T-helper 17 cell (primary cell): ENCODE measurements at places on chromosomes 6 and 20.

DNA sequence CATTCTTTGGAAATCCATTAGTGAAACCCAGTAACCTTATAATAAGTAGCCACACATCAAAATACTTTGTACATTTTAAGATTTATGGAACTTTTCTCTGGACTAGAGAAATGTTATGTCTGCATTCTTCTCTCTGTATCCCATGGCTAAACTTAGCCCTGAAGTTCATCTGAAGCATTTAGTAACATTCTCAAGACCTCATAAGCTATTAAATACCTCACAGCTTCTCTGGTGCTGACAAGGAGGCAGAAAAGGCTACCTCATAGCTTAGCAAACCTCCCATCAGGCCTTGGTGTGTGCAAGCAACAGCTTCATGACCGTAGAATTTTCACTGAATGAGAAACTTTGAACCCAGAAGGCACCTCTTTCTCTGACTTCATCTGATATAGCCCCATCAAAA lies 38.9 kb upstream of the HDGFL1 start:
- no peaks in the 10 kb centered on the region for H3K4me1 ChIP-seq
- H3K4me3 ChIP-seq = no peak overlapping the region
- no peaks in the 10 kb centered on the region for H3K27me3 ChIP-seq
- no peaks in the 10 kb centered on the region for H3K36me3 ChIP-seq
- DNase-seq = no peak
- no peak overlapping the region for H3K27ac ChIP-seq

GRCh38 chr6:98880486-98880885 lies 46.1 kb downstream of the POU3F2 start:
- no peak overlapping the region for H3K4me3 ChIP-seq
- H3K36me3 ChIP-seq = peaks cover 7% of the 10 kb centered on the region

GRCh38 chr6:137775227-137775626 lies 91.8 kb upstream of the TNFAIP3 start:
- no peak for DNase-seq
- H3K27me3 ChIP-seq = no peaks in the 10 kb centered on the region
- no peak overlapping the region for H3K27ac ChIP-seq
- H3K36me3 ChIP-seq = no peaks in the 10 kb centered on the region
- H3K4me3 ChIP-seq = no peak overlapping the region

DNA sequence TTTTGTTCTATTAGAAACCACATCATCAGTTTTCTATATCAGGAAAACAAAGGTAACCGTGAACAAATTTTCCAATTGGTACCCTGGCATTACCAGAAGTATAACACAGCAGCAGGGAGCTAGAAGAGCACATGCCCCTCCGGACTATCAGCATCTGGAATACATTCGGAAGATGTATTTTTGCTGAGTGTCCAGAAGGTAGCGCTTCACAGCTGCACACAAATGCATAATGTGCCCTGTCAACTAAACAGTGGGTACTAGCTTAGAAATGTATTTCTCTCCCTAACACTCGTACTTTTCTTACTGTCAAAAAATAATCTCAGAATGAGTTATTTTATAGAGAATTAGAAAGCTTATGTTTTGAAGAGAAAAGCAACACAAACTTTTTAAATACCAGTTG lies 77.6 kb downstream of the HUS1B start:
- no peak for DNase-seq
- no peak overlapping the region for H3K27ac ChIP-seq
- H3K27me3 ChIP-seq = no peaks in the 10 kb centered on the region
- no peaks in the 10 kb centered on the region for H3K36me3 ChIP-seq
- no peak overlapping the region for H3K4me3 ChIP-seq

- H3K36me3 ChIP-seq = no peaks in the 10 kb centered on the region
- no peaks in the 10 kb centered on the region for H3K4me1 ChIP-seq
- no peak overlapping the region for H3K4me3 ChIP-seq
- DNase-seq = no peak
- H3K27me3 ChIP-seq = no peaks in the 10 kb centered on the region
Measured at GRCh38 chr6:65638047-65638831, 68.8 kb downstream of the EYS start.

GRCh38 chr6:140303218-140303949 lies 928.9 kb upstream of the CITED2 start:
- peaks cover 7% of the 10 kb centered on the region for H3K27me3 ChIP-seq
- no peaks in the 10 kb centered on the region for H3K4me1 ChIP-seq
- no peak overlapping the region for H3K27ac ChIP-seq
- no peak overlapping the region for H3K4me3 ChIP-seq
- DNase-seq = no peak

- peaks cover 35% of the 10 kb centered on the region for H3K27me3 ChIP-seq
- no peak overlapping the region for H3K27ac ChIP-seq
- H3K36me3 ChIP-seq = no peaks in the 10 kb centered on the region
- DNase-seq = no peak
- H3K4me1 ChIP-seq = peaks cover 2% of the 10 kb centered on the region
Measured at GRCh38 chr20:47859278-47859677, 74.0 kb upstream of the SULF2 start.

DNA sequence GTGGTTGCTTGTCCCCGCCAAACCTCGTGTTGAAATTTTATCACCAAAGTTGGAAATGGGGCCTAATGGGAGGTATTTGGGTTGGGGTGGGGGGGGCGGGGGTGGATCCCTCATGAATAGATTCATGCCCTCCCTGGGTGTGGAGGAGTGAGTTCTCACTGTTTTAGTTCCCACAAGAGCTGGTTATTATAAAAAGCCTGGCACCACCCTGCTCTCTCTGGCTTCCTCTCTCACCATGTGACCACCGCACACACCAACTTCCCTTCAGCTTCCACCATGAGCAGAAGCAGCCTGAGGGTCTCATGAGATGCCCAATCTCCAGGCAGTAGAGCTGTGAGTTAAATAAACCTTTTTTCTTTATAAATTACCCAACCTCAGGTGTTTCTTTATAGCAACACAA lies 111.3 kb downstream of the PRDM1 start:
- peaks cover 32% of the 10 kb centered on the region for H3K4me1 ChIP-seq
- peak overlapping the region; percentile 49 for H3K4me3 ChIP-seq
- peaks cover 2% of the 10 kb centered on the region for H3K36me3 ChIP-seq

GRCh38 chr6:11253594-11253993 lies 21.1 kb upstream of the NEDD9 start:
- DNase-seq = no peak
- peaks cover 21% of the 10 kb centered on the region for H3K4me1 ChIP-seq
- no peaks in the 10 kb centered on the region for H3K27me3 ChIP-seq
- peak overlapping the region; percentile 34 for H3K27ac ChIP-seq
- H3K36me3 ChIP-seq = peaks cover 7% of the 10 kb centered on the region

GRCh38 chr6:140414966-140415620 lies 1040.6 kb upstream of the CITED2 start:
- peaks cover 9% of the 10 kb centered on the region for H3K27me3 ChIP-seq
- no peak for DNase-seq
- H3K4me3 ChIP-seq = no peak overlapping the region
- no peaks in the 10 kb centered on the region for H3K36me3 ChIP-seq
- no peak overlapping the region for H3K27ac ChIP-seq

DNA sequence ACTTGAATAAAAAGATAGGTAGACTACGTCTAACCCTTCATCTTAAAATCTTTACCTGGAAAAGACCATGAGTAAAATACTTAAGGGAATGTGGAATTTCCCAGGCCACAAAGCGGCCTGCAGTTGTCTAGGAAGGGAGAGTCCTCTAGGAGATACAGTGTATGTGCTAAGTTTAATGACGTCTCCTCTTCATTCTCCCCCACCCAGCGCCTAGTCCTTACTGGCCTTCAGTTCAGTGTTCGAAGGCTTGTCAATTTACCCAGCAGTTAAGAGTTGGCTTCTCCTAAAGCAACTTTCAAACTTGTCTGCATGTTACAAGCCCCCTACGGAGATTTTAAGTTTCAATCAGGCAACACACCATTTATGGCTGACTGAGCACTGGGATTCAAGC lies 35.2 kb downstream of the HFE start:
- DNase-seq = no peak
- H3K27ac ChIP-seq = peak overlapping the region; percentile 100
- peaks cover 30% of the 10 kb centered on the region for H3K4me1 ChIP-seq

DNA sequence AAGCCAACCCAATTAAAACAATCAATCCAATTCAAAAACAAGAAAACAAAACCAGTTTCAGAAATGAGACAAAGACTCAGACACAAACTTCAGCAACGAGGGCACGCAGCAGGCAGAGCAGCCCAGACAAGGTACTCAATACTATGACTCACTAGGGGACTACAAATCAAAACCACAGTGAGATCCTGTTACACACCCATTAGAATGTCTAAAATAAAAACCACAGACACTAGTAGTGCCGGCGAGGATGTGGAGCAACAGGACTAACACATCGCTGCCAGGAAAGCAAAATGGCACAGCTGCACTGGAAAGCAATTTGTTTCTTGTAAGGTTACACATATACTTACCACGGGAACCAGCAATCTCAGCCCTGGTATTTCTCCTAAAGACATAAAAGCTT lies 28.4 kb upstream of the MAS1L start:
- peaks cover 3% of the 10 kb centered on the region for H3K36me3 ChIP-seq
- H3K27me3 ChIP-seq = peaks cover 22% of the 10 kb centered on the region
- peaks cover 20% of the 10 kb centered on the region for H3K4me1 ChIP-seq
- no peak for DNase-seq
- peak overlapping the region; percentile 19 for H3K27ac ChIP-seq
- H3K4me3 ChIP-seq = peak overlapping the region; percentile 13

- H3K4me1 ChIP-seq = no peaks in the 10 kb centered on the region
- no peak for DNase-seq
- H3K27ac ChIP-seq = no peak overlapping the region
- H3K36me3 ChIP-seq = peaks cover 7% of the 10 kb centered on the region
- H3K27me3 ChIP-seq = no peaks in the 10 kb centered on the region
- no peak overlapping the region for H3K4me3 ChIP-seq
Measured at GRCh38 chr6:21005816-21006570, 471.7 kb downstream of the CDKAL1 start.

- H3K27me3 ChIP-seq = peaks cover 27% of the 10 kb centered on the region
- no peaks in the 10 kb centered on the region for H3K36me3 ChIP-seq
- no peaks in the 10 kb centered on the region for H3K4me1 ChIP-seq
- no peak for DNase-seq
- no peak overlapping the region for H3K4me3 ChIP-seq
Measured at GRCh38 chr6:8234321-8234720, 132.0 kb upstream of the EEF1E1 start.

GRCh38 chr6:31083742-31084354 lies 28.5 kb downstream of the C6orf15 start:
- peak; percentile 11 for DNase-seq
- H3K4me1 ChIP-seq = peaks cover 13% of the 10 kb centered on the region
- H3K4me3 ChIP-seq = no peak overlapping the region
- peaks cover 5% of the 10 kb centered on the region for H3K27me3 ChIP-seq
- H3K36me3 ChIP-seq = no peaks in the 10 kb centered on the region
- H3K27ac ChIP-seq = no peak overlapping the region

DNA sequence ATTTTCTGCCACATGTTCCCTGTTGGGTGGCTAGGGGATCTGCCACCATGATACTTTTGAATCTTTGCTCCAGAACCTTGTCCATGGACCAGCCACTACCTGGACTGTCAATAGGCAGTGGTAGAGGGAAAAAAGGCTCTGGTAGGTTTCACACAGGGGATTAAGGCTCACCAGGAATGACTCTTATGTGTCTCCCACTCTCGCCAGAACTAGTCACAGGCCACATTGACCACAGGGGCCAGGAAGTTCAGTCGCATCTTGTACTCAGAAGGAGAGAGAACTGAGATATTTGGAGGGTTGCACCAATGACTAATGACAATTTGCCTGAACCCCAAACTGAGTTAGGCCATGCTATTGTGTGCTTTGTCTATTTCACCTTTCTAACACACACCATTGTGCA lies 23.6 kb upstream of the APCDD1L start:
- no peak overlapping the region for H3K4me3 ChIP-seq
- no peaks in the 10 kb centered on the region for H3K4me1 ChIP-seq
- no peaks in the 10 kb centered on the region for H3K36me3 ChIP-seq
- H3K27me3 ChIP-seq = peaks cover 14% of the 10 kb centered on the region
- no peak for DNase-seq

GRCh38 chr6:127119102-127120022 lies 891 bp downstream of the RSPO3 start:
- DNase-seq = no peak
- peaks cover 83% of the 10 kb centered on the region for H3K27me3 ChIP-seq
- H3K36me3 ChIP-seq = peaks cover 7% of the 10 kb centered on the region
- no peak overlapping the region for H3K27ac ChIP-seq
- peak overlapping the region; percentile 87 for H3K4me3 ChIP-seq

DNA sequence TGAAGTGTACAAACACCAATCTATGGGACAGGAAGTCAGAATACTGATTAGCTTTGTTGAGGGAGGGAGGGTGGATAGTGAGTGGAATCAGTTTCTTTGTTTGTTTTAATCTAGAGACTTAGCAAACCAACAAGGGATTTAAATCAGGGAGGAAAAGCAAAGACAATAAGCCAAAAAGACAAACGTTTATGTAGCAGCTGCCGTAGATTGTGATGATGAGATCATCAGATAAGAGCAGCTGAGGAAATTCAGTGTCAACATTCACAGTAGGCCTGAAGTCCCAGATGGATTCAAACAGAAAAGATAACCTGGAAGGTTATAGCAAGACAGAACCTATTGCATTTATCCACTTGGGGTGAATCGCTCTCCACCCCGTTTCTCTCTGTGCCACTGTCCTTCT lies 104.9 kb upstream of the SYNDIG1 start:
- H3K36me3 ChIP-seq = no peaks in the 10 kb centered on the region
- no peak for DNase-seq
- no peak overlapping the region for H3K27ac ChIP-seq
- peaks cover 9% of the 10 kb centered on the region for H3K27me3 ChIP-seq

DNA sequence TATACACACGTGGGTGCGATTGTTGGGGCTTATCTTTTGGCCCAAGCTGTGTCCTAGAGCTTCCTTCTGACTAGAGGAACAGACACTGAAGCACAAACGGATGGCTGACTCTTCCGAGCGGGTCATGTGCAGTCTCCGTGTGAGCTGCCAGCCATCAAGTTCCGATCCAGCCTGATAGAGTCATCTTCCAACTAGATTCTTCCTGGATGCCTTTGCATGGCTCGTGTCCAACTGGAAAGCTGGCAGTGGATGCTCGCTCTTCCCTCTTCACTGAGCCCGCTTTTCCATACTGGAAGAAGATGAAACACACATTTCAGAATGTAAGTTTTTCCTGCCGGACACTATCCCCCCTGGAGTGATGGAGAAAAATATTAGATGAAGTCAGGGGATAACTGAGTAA lies 148.1 kb downstream of the SCML4 start:
- H3K4me3 ChIP-seq = no peak overlapping the region
- H3K27me3 ChIP-seq = peaks cover 6% of the 10 kb centered on the region
- H3K27ac ChIP-seq = no peak overlapping the region

DNA sequence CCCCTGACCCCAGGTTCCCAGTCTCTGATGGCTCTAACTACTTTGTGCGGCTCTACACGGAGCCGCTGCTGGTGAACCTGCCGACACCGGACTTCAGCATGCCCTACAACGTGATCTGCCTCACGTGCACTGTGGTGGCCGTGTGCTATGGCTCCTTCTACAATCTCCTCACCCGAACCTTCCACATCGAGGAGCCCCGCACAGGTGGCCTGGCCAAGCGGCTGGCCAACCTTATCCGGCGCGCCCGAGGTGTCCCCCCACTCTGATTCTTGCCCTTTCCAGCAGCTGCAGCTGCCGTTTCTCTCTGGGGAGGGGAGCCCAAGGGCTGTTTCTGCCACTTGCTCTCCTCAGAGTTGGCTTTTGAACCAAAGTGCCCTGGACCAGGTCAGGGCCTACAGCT lies 9.6 kb downstream of the PIGT start:
- no peak for DNase-seq
- H3K4me1 ChIP-seq = peaks cover 4% of the 10 kb centered on the region
- no peaks in the 10 kb centered on the region for H3K36me3 ChIP-seq
- no peak overlapping the region for H3K4me3 ChIP-seq
- H3K27ac ChIP-seq = no peak overlapping the region

GRCh38 chr20:49460916-49461315 lies 21.6 kb downstream of the KCNB1 start:
- H3K4me3 ChIP-seq = no peak overlapping the region
- no peaks in the 10 kb centered on the region for H3K4me1 ChIP-seq
